D721Med (cell line): ENCODE measurements at places on chromosomes 1 and 21.

GRCh38 chr1:163046071-163046470 lies 23.1 kb upstream of the RGS4 start:
- no peak for DNase-seq

DNA sequence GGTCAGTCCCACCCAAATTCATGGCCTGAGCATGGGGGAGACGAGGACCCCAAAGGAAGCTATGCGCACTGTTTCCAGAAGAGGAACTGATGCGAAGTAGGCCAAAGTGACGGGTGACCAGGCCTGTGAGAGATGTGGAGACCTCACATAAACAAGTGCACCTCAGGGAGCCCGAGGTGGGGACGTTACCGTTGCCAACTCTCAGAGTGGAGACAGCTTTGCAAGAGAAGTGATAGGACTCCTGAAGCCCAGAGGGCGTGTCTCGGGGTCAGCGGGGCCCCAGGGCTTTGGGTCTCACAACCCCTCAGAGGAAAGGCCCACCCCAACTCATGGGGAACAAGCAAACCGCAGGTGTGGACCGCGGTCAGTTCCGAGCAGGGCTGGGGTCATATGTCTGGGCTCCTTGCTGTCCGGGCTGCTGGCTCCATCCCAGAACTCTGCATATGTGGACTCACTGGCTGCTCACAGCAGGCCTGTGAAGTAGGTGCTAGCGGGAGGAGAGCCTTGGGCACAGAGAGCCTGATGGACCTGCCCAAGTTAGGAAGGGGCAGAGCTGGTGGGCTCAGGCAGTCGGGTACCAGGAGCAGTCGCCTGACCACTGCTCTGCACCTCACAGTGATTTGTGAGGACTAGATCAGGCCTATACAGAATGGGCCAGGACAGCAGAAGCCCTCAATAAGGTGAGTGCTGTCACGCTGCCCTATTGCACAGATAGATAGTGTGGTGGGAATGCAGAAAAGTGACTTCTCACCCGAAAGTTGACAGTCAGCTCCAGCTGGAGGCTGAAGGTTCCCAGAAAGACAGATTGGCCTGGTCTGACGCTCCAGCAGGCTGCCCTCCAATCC lies 26.2 kb downstream of the STUM start:
- DNase-seq: no peak

GRCh38 chr21:44979687-44980561 lies 40.1 kb downstream of the SLX9 start:
- DNase-seq: no peak

GRCh38 chr1:201527879-201528278 lies 11.0 kb upstream of the NAV1 start:
- DNase-seq: no peak

DNA sequence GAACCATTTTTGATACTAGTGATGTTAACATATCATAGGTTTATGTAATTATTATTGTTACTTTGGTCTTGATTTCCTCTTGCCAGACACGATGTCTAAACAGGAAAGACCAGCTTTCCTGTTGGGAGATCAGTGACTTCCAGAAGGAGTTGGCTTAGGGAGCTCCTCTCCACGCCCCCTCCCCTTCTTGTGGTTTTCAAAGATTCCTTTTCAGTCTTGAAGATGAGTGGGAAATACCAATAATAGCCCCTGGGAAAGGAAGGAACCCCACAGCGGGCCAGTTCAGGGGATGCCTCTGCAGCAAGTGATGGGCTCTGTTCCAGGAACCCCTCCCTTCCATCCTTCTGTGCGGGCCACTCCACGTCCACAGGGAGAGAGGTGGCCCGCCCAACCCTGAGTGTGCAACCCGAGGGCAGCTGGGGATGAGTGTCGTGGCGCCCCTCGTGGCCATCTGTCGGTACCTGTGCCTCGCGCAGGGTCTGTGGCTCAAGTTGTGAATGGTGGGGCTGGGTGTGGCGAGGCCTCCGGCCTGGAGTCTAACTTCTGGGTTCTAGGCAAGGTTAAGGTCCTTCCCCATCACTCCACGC lies 65.7 kb downstream of the TLR5 start:
- DNase-seq: no peak
